ENCODE measurements at places on chromosomes 3 and 15.
A peak's percentile ranks its signal among the peaks of the same experiment; 100 is the strongest.

DNA sequence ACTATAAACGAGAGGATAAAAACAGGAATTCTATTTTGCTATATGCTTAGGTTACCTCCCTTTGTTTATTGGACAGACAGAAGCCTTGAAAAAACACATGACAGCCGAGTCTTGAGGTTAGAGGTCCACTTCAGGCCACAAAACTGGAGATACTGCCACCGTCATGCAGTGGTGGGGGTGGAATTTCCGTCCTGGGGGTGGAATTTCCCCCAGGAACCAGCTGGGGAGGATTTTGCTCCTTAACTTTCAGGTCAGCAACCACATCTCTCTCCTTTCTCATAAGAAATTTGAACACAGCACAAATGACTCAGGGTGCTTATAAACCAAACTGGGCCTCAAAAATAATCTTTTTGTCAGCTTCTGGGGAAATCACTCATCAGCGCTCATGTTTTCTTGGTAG, 545.8 kb upstream of the ADAMTS9 start:
- DNase-seq = no peak

GRCh38 chr15:74369084-74369745, 1.8 kb upstream of the CYP11A1 start:
- no peak for DNase-seq

DNA sequence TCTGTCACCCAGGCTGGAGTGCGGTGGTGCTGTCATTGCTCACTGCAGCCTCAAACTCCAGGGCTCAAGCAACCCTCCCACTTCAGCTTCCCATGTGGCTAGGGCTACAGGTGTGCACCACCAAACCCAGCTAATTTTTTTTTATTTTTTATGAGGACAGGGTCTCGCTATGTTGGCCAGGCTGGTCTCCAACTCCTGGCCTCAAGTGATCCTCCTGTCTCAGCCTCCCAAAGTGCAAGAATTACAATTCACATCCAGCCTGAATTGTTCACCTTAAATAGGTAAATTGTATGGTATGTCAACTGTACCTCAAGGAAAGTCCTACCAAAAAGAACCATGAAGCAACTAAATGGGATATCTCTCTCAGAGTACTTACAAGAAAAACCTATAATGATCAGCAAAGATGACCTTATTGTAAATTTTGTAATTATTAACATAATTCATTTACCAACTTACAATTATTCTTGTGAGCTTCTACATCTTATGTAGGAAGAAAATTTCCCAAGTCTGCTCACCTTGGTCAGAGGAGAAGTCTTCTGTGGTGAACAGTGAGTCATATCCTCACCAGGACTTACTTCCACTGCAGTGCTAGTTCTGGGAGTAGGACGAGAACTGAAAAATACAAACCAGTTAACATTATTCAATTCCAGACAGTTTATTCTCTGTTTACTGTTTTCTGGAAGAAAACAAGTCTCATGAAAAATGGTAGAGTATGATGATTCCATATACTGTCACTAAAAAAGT, 54.4 kb downstream of the ULK4 start:
- no peak for DNase-seq

DNA sequence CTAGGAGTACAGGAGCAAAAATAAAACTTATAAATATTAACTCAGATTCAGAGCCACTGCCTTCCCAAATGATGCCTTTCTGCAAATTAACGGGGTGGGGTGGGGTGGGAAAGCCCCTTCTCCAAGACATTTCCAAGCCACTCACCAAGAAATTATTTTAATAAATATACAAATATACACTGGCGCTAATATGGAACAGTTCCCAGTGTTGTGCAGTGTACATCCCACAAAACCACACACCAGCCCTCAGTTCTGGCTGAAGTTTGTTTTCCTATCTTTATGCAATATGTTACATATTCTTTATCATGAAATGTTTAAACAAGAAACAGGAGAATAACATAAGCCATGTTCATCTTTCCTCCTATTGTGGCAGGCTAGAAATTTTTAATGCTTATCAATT, 53.0 kb upstream of the GYG1 start:
- no peak for DNase-seq

- DNase-seq = no peak
These were observed 169.8 kb upstream of the MYRIP start for GRCh38 chr3:39639344-39640236.

- no peak for DNase-seq
These were observed 192.0 kb downstream of the UBE2E2 start for GRCh38 chr3:23395115-23395514.

- DNase-seq = no peak
These were observed 101.1 kb upstream of the THRB start for GRCh38 chr3:24595796-24596195.

- DNase-seq = no peak
These were observed 371.4 kb downstream of the SOX2 start for GRCh38 chr3:182083112-182083511.

DNA sequence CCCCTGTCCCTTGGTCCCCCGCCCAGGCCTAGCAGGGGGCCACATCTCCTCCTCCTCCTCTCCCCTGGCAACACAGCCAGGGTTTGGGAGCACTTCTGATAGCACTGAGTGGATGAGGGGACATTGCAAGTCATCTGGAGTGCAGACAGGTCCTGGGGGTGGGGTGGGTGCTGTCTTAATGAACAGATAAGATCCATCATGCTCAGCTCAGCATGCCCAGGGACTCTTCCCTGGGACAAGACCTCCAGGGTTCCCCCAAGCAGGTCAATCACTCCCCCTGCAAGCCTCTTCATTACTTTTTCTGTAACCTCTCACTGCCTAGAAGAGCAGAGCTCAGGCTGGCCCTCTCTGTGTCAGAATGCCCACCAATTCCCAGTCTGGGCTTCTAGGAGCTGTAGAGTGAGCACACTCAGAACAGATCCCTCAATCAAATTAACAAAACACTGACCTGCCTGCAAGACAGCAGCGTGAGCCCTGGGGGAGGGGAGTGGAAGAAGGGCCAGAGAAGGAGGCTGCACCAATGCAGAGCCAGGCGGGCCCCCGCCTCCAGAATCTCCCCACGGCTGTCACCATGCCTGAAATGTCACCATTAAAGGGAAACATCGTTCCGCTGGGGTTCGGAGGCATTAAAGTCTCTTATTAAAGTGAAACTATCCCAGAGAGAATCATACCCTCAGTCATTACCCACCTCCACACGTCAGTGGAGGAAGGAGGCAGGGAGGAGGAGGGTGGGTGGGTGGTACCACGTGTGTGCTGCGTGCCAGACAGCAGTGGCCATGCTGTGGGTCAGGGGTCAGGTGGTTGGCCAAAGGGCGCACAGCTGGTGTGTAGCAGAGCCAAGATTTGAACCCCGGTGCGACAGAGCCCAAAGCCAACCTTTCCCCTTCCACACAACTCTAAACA, 114.7 kb upstream of the LINGO1 start:
- no peak for DNase-seq

- peak; percentile 44 for DNase-seq
These were observed 16.6 kb upstream of the EXOG start for GRCh38 chr3:38479431-38480092.

DNA sequence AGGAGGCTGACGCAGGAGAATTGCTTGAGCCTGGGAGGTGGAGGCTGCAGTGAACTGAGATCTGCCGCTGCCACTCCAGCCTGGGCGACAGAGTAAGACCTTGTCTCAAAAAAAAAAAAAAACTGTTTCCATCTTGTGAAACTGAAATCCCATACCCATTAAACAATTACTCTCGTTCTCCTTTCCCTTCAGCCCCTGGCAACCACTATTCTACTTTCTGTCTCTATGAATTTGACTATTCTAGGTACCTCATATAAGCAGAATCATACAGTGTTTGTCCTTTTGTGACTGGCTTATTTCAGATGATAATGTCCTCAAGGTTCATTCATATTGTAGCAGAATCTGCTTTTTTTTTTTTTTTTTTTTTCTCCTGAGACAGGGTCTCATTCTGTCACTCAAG, 51.5 kb upstream of the UBE2E1 start:
- no peak for DNase-seq

DNA sequence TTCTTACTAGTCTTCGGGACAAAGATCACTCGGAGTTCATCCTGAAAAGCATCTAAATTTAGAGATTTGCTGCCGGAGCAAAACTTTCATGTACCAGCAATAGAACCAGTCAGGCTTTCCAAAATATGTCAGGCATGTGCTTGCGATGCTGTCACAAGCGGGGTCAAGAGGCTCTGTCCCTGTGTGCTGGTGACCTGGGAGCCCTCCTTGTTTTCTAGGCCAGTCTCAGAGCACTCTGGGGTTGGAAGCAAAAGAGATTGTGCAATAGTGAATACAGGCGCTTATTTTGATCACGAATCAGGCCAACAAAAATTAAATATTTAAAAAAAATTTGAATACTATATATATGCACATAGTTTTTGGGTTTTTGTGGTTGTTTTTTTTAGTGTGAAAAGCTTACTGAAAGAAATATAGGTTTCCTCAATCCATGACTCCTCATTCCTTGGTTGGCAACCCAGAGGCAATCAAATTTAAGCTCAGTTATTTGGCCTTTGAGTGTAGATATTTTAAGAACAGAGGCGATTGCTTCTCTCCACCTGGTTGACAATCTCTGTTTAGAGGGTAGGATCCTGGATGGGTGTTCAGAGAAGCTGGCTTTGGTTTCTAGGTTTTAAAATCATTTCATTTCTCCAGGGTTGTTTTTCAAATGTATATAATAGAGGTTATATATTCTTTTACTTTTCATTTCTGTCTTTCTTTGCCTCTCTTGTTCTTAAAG, 8.4 kb upstream of the KLHL24 start:
- no peak for DNase-seq

DNA sequence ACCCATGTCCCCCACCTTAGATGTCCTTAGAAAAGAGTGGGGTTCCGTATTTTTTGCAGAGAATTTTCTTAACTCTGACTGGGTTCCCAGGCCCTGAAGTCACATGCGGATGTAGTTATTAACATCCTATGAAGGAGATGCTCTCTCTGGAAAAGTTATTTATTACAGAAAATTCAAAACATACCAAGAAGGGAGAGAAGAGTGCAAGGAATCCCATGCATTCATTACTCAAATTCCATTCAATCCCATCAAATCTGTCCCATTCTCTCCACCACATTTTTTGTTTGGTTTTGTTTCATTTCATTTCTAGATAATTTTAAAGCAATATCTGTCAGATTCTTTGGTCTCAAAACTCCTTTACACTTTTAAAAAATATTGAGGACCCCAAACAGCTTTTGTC, 34.3 kb upstream of the ANKRD34C start:
- no peak for DNase-seq

DNA sequence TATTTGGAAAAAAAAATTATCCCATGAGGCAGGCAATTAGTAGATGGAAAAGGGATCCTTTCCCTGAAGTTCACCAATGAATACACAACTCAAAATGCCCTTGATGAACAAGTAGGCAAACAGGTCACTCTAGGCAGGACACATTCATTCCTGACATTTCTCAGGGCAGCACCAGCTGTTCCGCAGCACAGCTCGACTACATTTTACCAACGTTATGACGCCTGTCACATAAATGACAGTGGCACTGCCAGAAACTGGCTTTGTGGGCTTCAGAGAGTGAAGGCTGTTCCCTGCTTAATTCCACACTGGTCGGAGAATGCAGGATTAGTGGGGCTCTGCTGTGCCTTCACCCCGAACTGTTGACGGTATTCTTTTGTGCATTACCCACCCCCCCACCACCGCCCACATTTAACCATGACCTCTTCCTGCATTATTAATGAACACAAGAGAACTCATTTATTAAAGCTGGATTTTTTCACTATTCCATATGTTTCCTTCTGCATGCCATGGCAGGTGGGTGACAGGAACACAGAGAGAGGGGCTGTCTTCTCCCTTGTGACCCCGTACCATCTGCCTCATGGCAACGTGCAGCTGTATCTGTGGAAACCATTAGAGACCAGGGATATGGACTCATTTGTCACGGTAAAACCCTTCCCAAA, 197.6 kb downstream of the PDZRN3 start:
- no peak for DNase-seq

- no peak for DNase-seq
These were observed 170.1 kb downstream of the CNTN4 start for GRCh38 chr3:2268779-2269178.

- no peak for DNase-seq
These were observed 686.5 kb upstream of the GOLIM4 start for GRCh38 chr3:168782193-168782592.

- DNase-seq = no peak
These were observed 145.8 kb upstream of the NECTIN3 start for GRCh38 chr3:110925798-110926197.

- no peak for DNase-seq
These were observed 288.7 kb downstream of the GBE1 start for GRCh38 chr3:81472600-81473362.

DNA sequence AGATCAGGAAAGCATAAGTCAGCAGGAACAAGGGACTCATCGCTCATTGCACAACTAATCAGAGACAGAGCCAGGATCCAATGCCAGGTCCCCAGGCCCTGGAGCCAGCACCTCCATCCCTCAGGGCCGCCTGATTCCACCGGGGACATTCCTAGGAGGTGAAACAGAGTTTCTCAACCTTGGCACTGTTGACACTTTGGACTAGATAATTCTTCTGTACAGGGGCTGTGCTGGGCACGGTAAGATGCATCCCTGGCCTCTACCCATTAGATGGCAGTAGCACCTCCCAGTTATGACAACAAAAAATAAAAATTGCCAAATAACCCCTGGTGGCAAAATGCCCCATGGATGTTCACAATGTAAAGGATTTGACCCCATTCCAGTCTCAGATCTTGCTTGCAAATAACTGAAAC, 127.7 kb downstream of the MTHFS start:
- no peak for DNase-seq
